IMR-90 (cell line): ENCODE measurements at places on chromosomes 2 and 18. TPM values are rescaled to one million over a fixed set of nuclear protein-coding genes. Genes with fewer than 3 reads are reported as not detected.

ZNF532 gene
- polyA plus RNA-seq, result 36.7 and 45.8 TPM in 2 replicates

ABCG8 gene
- polyA plus RNA-seq, result not detected in 2 replicates

ANKRD12 gene
- polyA plus RNA-seq, result 1.9 and 2.6 TPM in 2 replicates

DNA sequence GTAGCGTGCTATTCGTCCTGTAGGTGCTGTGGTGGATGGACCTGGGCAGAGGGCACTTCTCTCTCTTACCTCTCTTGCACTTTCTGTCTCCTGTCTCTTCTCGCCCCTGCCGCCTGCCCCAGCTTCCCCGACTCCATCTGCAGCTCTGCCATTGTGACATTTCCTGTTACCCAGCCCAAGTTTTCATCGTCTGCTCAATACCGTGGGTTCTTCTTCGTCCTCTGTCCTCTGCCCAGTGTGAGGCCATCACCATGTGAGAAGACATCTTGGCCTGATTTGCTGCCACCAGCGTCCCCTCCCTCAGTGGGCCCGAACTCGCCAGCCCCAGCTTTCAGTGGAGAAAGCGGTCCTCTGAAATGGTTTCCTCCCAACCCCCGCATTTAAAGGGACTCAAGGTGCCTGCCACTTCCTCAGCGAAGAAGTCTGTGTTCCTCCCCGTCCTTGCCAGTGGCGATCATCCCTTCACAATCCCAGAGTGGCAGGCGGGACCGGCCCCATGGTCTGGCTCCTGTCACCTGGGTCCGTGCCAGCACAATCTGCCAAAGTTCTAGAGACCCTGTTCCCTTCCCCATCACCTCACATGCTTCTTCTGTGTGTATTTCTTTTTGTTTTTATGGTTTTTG is 18.0 kb downstream of the TGOLN2 start:
- DNase-seq, result no peak

SCN1A gene
- not detected in 2 replicates for polyA plus RNA-seq

DPP10 gene
- polyA plus RNA-seq, result not detected in 2 replicates
